ENCODE measurements at places on chromosomes 13 and 19.

- no peak for DNase-seq
Observed at GRCh38 chr13:106859533-106859904, 291.6 kb upstream of the ARGLU1 start.

DNA sequence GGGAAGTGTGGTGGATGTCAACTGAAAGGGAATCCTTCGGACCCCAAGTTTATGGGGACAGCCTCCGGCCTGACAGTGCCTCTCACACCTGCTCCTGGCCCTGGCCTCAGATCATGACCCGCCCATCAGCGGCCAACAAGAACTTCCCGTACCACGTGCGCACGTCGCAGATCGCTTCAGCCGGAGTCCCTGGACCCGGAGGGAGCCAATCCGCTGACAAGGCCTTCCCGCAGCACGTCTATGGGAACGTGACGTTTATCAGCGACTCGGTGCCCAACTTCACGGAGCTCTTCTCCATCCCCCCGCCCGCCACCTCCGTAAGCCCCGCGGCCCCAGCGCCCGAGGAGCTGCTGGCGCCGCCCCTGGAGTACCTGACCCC is 2.0 kb upstream of the MEGF8 start:
- no peak for DNase-seq

GRCh38 chr19:16544473-16545231 is 2.4 kb upstream of the CHERP start:
- DNase-seq: no peak

GRCh38 chr19:7953060-7953459 is 9.6 kb upstream of the TIMM44 start:
- DNase-seq: peak; percentile 84

GRCh38 chr19:14472202-14472938 is 2.8 kb downstream of the PTGER1 start:
- peak; percentile 53 for DNase-seq

- no peak for DNase-seq
Observed at GRCh38 chr19:14595558-14595957, 12.7 kb downstream of the CLEC17A start.

DNA sequence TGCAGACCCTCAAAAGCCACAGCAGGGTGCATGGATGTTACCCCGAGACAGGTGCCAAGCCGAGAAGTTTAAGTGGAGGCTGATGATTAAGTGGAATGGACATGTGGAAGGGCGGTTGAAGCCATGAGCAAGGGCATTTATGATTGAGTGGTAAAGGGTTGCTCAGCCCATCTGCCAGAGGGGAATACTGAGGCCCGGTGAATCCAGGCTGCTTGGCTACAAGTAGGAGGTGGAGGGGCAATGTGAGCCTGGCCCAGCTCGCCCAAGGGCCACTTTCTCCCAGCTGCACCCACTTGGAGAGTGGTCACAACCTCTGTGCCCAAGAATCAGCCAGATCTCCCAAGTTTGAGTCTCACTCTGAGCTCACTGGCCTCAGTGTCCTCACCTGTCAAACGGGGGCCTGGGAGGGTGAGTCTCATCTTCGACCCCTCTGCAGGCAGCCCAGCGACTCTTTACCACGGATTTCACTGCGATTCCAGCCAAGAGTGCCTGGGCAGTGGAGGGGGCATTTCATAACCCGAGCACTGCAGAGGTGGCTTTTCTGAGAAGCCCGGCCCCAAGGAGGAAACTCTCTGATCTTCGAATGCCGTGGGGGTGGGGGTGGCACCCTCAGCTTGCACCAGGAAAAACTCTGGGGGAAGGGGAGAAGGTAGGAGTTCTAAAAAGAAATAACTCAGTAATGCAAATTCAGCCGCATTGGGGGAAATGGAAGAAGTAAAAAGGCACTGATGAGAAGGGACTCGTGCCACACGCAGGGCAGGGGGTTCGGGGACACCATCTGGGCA is 62.9 kb upstream of the KLF2 start:
- DNase-seq: no peak

DNA sequence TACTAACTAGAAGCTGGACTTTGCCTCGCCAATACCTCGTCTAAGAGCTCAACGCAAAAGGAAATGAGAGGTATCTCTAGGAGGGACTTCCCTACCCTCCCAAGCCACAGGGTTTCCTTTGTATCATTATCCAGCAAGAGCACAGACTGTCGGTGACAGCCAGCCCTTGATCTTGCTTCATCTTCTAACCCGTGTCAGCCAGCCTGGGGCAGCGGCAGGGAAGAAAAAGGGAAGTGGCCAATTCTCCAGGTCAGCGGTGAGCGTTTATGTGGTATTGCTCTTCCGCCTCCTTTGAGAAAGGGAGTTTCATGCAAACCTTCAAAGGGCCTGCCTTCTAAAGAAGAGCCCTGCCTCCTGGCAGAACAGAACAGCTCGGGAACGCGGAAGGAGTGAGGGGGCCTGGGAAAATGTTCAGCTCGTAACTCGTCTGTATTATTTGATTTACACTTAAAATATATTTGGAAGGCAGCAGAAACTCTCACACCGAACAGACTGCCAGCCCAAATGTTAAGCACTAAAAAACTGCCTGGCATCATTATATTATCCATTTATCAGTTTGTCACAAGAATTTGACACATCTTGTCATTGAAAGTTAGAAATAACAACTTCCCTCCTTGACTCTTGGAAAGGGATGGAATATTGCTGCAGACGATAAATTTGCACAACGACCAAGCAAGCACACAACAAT is 41.8 kb downstream of the EFNB2 start:
- DNase-seq: no peak

GRCh38 chr19:4183967-4184717 is 1.7 kb downstream of the ANKRD24 start:
- no peak for DNase-seq

- peak; percentile 28 for DNase-seq
Observed at GRCh38 chr19:18832306-18833140, 764 bp downstream of the UPF1 start.

DNA sequence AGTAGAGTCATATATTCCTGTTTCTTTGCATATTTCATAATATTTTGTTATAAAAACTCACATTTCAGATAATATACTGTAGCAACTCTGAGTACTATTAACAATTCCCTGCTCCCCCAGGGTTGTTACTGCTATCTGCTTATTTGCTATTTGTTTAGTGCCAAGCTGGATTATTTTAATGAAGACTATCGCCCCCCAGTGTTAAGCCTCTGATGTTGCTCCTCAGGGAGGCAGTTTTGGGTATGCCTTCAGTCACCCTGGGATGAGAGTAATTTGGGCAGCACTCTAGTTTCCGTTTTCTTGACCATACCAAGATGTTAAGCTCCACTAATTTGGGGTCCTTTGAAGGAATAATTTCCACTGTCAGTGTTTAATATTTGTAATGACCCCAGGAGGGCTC is 46.0 kb downstream of the MICU2 start:
- peak; percentile 51 for DNase-seq

DNA sequence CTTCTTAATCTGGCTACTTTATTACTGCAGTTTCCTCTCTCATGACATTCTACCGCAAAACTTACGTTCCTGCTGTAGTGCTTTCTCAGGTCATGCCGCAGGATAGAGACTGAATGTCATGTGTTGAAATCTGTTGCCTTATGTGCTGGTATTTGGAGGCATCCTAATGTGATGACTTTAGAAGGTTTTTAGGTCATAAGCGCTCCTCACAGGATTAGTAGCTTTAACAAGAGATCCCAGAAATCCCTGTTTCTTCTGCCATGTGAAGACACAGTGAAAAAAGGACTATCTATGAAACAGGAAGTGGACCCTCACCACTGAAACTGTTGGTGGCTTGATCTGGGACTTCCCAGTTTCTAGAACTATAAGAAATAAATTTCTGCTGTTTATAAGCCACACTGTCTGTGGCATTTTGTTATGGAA is 209.3 kb downstream of the LACC1 start:
- no peak for DNase-seq

GRCh38 chr13:105778196-105778595 is 757.3 kb downstream of the EFNB2 start:
- DNase-seq: peak; percentile 14

DNA sequence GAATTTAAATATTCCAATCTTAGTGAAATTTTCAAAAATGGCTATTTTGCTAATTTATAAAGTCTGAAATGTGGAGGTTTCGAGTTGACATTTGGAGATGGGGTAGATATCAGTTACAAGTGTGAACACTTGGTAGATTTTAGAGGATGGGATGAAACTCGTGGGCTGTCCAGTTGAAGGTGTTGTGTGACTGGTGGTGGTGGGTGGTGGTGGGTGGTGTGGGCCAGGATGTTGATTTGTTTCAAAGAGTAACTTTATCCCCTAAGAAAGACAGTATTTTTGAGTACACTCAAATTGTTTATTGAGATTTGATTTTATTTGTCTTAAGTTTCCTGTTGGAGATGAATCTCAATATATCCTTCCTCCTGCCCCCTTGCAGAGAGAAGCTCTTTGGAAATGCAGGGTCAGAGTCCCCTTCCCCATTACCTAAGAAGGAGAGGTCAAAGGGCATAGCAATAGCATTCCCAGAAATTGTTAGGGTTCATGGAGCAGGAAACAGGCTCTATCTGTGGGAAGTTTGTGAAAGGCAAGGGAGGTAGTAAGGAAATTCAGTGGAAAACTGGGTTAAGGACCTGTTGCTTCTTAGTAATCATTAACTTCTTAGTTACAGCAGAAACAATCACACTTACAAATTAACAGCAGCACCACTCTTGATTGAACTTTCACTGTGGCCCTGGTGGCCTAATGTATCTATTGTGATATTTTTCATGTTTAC is 133.6 kb upstream of the RNF113B start:
- DNase-seq: no peak

All from epithelial cell of esophagus (primary cell).